ENCODE measurements at places on chromosomes 1 and 21. TPM values are rescaled to one million over a fixed set of nuclear protein-coding genes. Genes with fewer than 3 reads are reported as not detected.
A peak's percentile ranks its signal among the peaks of the same experiment; 100 is the strongest.

DNA sequence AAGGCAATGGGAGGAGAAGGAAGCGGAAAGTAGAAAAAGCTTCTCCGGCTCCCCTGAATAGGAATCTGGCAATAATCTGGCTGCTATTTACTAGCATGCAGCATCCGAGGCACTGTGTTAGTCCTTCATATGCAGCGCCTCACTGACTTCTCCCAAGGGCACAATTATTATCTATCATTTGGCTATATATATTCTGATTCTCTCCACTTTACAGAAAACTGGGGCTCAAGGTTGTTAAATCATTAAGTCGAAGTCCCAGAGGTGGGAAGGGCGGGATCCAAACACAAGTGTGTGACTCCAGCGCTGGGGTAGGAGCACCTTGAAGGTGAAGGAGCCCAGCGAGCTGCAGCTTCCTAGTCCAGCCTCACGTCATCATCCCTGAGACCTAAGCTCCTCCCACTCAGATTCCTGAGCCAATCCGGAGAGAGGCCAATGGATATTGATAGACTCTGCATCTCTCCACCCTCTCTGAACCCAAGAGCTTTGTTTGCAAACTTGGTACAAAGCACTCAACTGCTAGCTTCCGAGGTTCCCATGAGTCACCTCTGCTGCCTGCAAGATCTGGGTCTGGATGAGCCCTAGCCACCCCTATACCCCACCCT is 16.6 kb upstream of the EYA3 start:
- DNase-seq: peak; percentile 75

DNA sequence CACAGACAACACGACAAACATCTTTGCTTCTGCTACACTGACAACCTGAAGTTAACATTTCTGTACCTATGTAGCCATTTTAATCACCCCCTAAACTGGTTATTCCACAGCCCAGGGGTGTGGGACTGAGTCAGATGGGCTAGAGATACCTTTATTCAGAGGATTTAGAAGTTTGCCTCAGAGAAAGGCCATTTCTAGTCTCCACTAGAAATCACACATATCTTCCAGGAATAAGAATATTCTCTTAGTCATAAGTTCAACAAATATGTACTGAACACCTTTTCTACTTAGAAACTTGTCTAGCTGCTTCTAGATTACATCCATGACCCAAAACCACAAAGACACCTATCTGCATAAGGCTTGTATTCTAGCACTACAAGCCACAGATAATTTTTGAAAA is 38.8 kb downstream of the ERG start:
- DNase-seq: no peak

DNA sequence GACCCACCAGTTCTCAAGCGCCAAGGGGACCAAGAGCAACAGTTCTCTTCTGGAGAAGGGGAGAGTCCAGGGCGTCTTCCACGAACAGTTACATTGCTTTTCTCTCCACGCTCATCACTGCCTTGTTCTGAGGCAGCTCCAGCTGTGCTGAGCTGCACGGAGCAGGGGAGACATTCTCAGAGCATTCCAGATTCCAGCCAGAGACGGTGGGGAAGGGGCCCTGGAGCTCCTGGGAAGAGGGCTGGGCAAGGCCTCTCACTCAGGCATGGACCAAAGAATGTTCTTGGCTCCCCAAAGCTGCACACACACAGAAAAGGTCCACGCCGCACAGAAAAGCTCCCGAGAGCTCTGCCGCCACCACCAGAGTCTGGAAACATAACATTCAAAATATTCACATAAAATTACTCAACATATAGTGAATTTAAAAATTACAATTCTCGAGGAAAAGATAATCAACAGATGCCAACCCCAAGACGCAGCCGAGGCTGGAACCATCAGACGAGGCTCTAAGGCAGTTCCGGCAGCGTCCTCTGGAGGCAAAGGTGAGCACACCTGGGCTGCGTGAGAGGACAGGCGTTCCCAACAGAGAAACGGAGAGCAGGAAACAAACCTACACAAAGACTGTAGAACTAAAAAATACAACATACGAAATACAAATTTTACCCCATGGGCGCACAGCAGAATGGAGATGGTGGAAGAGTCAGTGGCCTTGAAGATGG is 40.5 kb downstream of the UBE2G2 start:
- peak; percentile 62 for DNase-seq

DNA sequence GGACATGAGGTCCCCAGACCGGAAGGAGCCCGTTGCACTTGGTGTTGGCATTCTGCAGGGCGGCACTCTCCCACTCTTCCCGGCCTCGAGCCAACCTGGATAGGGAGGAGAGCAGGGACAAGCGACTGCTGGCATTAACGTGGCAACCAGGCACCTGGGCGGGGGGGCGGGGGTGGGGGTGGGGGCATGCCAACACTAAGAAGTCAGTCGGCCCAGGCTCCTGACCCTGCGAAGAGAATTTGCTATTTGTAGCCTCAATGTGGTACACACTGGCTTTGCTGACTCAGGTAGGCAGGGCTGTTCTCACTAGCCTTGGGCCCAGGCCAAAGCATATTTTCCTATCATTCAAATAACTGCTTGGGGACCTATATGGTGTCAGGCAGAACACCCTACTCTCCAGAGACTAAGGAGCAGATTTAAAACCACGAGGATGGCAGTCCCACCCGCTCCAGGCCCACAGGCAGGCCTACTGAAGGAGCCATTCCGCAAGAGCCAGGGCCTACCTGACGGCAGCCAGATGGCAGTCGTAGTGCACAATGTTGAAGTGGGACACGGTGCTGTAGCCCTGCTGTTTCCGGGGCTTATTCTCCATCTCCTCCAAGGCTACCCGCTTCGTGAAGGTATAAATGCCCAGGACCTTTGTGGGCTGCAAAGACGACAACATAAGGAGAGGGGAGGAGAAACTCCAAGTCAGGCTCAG is 123.7 kb downstream of the UBR4 start:
- DNase-seq: peak; percentile 42

DNA sequence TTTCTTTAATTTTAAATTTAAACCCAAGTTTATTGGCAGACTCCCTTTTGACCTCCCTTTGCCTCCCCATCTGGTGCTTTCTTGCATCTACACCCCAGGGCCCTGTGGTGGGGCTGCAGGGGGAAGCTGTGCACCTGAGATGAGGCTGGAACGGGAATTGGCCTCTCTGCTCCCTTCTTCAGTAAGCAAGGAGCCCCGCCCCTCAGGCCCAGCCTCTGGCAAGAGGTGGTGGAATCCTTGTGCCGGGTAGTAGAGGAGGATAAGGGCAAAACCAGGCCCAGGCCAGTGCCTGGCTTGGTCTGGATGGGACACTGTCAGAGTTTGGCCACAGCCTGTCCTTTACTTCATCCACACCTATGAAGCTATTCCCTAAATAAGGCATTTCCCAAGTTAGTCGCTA is 25.1 kb downstream of the ATP8B2 start:
- no peak for DNase-seq

GRCh38 chr1:198141668-198142351 is 15.0 kb upstream of the NEK7 start:
- DNase-seq: no peak

DNA sequence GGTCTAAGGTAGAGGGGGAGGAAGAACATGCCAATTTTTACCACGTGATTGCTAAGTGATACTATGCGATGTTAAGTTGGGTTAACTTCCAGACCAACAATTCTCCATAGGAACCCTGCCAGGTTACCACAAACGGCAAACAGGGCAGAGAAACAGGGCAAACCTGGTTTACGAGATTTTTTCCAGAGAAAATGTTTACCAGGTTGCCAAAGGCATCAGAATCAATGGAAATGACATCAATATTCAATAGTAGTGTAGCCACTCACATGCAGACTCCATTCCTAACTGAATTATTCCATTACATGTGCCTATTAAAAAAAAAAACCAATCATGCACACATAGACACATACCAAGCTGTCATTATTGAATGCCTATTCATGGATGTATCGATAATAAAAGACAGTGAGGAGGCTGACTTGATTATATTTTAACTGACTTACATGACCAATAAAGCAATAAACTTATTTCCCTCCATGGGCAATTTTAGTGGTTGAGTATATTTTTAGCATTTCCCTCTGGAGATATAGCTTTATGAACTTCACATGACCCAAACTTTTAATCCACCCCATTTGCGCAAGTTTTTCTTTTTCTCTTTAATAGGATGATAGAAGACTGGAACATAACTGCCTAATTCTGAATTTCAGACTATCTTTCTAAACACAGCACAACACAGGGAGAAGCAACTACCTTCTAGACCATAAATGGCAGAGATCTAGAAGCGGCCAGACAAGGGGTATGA is 40.5 kb upstream of the KCNE1 start:
- DNase-seq: no peak

- DNase-seq: no peak
Observed at GRCh38 chr21:34613679-34614627, 960 bp downstream of the RCAN1 start.

DNA sequence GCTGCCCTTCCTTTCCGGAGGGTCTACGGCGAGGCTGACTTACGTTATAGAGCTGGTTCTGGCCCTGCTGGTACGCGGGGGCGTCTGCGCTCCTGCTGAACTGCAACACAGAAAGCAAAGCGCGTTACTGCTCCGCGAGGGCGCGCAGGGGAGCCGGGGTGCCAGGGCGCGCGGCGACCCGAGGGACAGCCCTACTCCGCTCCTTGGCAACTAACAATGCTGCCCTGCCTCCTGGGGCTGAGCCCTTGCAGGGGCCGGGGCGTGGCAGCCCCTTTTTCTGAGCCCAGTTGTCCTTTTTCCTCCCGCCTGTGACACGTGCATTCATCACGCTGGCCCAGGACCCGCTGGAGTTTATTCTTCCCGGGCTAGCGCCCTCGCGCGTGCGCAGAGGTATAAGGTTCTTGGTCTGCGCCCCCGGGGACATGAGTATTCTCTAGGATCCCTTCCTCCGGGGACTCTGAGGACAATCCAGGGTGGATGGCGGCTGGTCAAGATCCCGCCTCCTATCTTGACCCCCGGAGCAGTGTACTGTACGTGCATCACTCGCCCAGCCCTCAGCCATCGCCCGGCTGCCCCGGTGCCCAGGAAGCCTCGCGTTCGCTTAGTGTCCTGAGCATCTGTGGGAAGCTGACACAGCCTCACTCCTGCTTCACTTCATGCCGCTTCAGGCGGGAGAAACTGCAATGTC is 78.9 kb downstream of the CD247 start:
- DNase-seq: no peak

DNA sequence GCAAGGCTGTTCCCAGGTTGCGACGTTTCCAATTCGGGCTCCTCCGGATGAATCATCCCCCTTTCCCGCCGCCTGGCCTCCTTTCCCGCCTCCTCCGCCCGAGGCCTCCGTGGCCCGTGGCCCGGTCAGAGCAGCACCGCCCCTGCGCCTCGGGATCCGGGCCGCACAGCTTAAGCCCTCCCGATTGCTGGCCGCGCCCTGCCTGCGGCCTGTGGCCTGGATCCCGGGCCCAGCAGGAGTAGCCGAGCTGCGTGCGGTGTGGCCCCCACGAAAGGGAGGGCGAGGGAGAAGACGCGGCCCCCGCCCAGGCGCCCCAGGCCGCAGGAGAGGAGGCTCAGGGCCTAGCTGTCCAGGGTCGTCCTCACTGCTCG is 1.0 kb downstream of the TMEM200B start:
- DNase-seq: peak; percentile 80

- DNase-seq: no peak
Observed at GRCh38 chr1:96329121-96329520, 392.5 kb upstream of the PTBP2 start.

- DNase-seq: no peak
Observed at GRCh38 chr1:151342569-151342968, 4.5 kb downstream of the RFX5 start.

DNA sequence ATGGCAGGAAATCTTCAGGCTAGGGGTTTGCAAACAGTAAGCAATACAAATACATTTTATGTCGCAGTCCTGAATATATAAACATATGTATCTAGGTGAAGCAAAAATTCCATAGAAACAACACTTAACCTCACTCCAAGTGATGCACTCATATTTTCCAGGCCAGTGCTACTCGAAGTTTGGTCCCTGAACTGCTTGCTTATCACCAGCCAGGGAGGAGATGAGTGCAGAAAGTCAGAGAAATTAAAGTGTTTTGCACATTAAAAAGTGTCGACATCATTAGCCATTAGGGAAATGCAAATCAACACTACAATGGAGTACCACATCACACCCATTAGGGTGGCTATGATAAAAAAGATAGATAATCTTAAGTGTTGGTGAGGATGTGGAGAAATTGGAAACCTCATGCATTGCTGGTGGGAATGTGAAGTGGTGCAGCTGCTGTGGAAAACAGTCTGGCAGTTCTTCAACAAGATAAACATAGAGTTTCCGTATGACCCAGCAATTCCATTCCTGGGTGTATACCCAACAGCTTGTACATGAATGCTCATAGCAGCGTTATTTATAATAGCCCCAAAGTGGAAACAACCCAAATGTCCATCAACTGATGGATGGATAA is 70.5 kb upstream of the CSF1 start:
- DNase-seq: no peak

GRCh38 chr1:10495952-10496351 is 21.2 kb downstream of the PEX14 start:
- peak; percentile 66 for DNase-seq

GRCh38 chr1:1347663-1348419 is 1.4 kb downstream of the DVL1 start:
- peak; percentile 77 for DNase-seq

GRCh38 chr1:42735056-42735455 is 5.0 kb downstream of the CLDN19 start:
- no peak for DNase-seq

DNA sequence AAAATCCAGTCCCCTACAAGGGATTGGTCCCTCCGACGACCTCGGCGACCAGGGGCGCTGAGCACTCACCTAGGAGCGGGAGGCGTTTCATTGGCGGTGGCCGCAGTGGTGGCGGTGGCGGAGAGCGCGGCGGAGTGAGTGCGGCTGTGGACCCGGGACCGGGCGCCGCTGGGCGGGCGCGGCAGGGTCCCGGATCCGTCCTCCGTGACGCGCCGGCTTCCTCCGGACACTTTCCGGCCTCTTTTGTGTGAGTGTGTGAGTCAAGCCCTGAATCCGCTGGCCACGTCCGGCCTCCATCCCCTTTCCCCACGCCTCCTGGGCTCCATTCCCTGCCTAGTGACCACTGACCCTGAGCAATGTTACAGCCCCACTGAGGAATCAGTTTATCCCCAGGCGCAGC is at the start of gene ADGRL4:
TSS of gene ADGRL4 (minus strand) at position 167 of the 400 bp plus-strand sequence. CDS start at position 91, 76 bp downstream.
- no peak for DNase-seq

GRCh38 chr1:62946511-62946910 is 162.6 kb downstream of the ATG4C start:
- DNase-seq: no peak

GRCh38 chr21:34882719-34883131 is 166.4 kb downstream of the RUNX1 start:
- peak; percentile 36 for DNase-seq

OR2G6 gene
- total RNA-seq: not detected

GPR37L1 gene
- total RNA-seq: 0.72 TPM

RCSD1 gene
- 16.2 TPM for total RNA-seq

GBP6 gene
- not detected for total RNA-seq

WLS gene
- 92.2 TPM for total RNA-seq

CLEC20A gene
- total RNA-seq: not detected

MYOG gene
- total RNA-seq: not detected

PCP4 gene
- 29.9 TPM for total RNA-seq

FAM177B gene
- total RNA-seq: not detected

SEC16B gene
- 32.1 TPM for total RNA-seq

C1orf94 gene
- not detected for total RNA-seq
